Spinal cord (tissue), 10 donors: ENCODE measurements at places on chromosomes 6 and 20.

- no peak overlapping the region for H3K4me3 ChIP-seq
- H3K36me3 ChIP-seq = peaks cover 10% of the 10 kb centered on the region
- H3K27ac ChIP-seq = no peak overlapping the region
- H3K4me1 ChIP-seq = no peaks in the 10 kb centered on the region
- H3K27me3 ChIP-seq = no peaks in the 10 kb centered on the region
These were observed 28.6 kb downstream of the SLC23A2 start for GRCh38 chr20:4972506-4973251.

DNA sequence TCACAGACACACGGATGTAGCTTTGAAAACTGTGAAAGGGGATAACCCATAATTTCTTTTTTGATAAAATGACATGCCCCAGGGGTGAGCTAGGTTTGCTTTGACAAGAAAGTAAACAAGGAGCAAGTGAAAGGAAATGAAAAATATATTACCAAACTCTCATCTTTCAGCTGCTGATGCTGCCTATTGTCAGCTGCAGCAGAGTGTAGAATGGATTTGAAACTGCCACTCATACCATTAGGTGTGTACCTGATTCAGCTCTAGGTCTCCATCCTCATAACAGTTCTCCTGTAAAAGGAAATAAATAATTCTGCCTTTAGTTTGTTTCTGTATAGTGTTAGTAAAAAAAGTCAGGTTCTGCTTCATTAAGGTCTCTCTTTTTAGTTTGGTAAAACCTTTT, 415.1 kb upstream of the MARCKS start:
- H3K36me3 ChIP-seq = no peaks in the 10 kb centered on the region
- no peaks in the 10 kb centered on the region for H3K4me1 ChIP-seq
- H3K27me3 ChIP-seq = no peaks in the 10 kb centered on the region
- no peak overlapping the region for H3K4me3 ChIP-seq

GRCh38 chr20:17614176-17614811, 44.4 kb downstream of the DSTN start:
- H3K4me3 ChIP-seq = no peak overlapping the region
- peaks cover 36% of the 10 kb centered on the region for H3K4me1 ChIP-seq
- H3K27me3 ChIP-seq = no peaks in the 10 kb centered on the region
- no peak for DNase-seq

- DNase-seq = no peak
- no peak overlapping the region for H3K27ac ChIP-seq
- no peak overlapping the region for H3K4me3 ChIP-seq
- no peaks in the 10 kb centered on the region for H3K4me1 ChIP-seq
These were observed 79.0 kb upstream of the RGS17 start for GRCh38 chr6:153210083-153210482.

GRCh38 chr20:41135187-41135887, 2.0 kb upstream of the PLCG1 start:
- H3K4me1 ChIP-seq = peaks cover 36% of the 10 kb centered on the region
- H3K27ac ChIP-seq = no peak overlapping the region
- no peak for DNase-seq
- no peaks in the 10 kb centered on the region for H3K27me3 ChIP-seq
- peaks cover 3% of the 10 kb centered on the region for H3K36me3 ChIP-seq
- H3K4me3 ChIP-seq = no peak overlapping the region

DNA sequence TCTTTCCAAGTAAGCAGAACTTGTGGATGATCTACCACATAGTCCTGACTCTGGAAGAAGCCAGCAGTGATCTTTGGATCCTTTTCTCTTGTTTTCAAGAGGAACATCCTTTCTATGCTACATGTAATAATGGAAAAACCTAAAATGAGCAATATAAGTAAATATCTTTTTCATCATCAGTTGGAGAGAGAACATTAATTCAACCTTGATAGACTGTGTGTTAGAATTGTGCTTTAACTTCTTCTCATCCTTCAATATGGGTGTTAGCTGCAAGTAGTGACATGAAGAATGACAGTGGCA, 65.6 kb upstream of the IFNGR1 start:
- no peak for DNase-seq
- no peak overlapping the region for H3K27ac ChIP-seq
- H3K4me1 ChIP-seq = no peaks in the 10 kb centered on the region
- no peak overlapping the region for H3K4me3 ChIP-seq
- no peaks in the 10 kb centered on the region for H3K27me3 ChIP-seq

GRCh38 chr6:4856785-4857184, 80.6 kb downstream of the CDYL start:
- peaks cover 2% of the 10 kb centered on the region for H3K36me3 ChIP-seq
- no peak overlapping the region for H3K27ac ChIP-seq
- no peak overlapping the region for H3K4me3 ChIP-seq
- peaks cover 3% of the 10 kb centered on the region for H3K4me1 ChIP-seq
- H3K27me3 ChIP-seq = no peaks in the 10 kb centered on the region

DNA sequence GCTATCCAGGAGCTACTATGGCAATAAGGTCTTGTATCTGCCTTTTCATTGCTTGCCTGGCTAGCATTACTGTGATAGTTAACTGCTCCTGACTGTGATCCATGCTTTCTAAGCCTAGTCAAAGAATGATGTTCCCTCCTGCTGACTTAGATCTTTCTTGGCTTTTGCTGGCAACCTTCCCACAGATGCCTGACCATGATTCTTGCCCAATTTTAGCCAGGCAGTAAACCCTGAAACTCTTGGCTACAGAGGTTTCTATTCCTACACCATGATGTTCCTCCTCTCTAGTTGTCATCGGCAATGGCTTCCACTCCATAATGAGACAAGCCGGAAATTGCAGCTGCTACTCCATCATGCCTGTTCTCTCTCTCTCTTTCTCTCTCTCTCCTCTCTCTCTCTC, 238.1 kb downstream of the HAO1 start:
- H3K27ac ChIP-seq = no peak overlapping the region
- no peaks in the 10 kb centered on the region for H3K4me1 ChIP-seq
- no peaks in the 10 kb centered on the region for H3K27me3 ChIP-seq

- H3K4me3 ChIP-seq = no peak overlapping the region
- peaks cover 13% of the 10 kb centered on the region for H3K36me3 ChIP-seq
- H3K27ac ChIP-seq = no peak overlapping the region
- H3K27me3 ChIP-seq = no peaks in the 10 kb centered on the region
- no peaks in the 10 kb centered on the region for H3K4me1 ChIP-seq
- DNase-seq = no peak
These were observed 32.4 kb upstream of the PBOV1 start for GRCh38 chr6:138250513-138251247.

- no peaks in the 10 kb centered on the region for H3K36me3 ChIP-seq
- H3K27me3 ChIP-seq = no peaks in the 10 kb centered on the region
- no peak for DNase-seq
- no peaks in the 10 kb centered on the region for H3K4me1 ChIP-seq
These were observed at the start of gene SAMD3 for GRCh38 chr6:130222775-130223174. Gene SAMD3, minus strand, starts transcription at chr6:130222951. Its CDS starts 7,678 bp downstream, at chr6:130215273.

GRCh38 chr6:43929511-43929910, 159.5 kb downstream of the VEGFA start:
- H3K4me3 ChIP-seq = no peak overlapping the region
- H3K36me3 ChIP-seq = no peaks in the 10 kb centered on the region
- no peak for DNase-seq
- H3K27me3 ChIP-seq = no peaks in the 10 kb centered on the region

GRCh38 chr20:48398506-48399449, 429.0 kb downstream of the PREX1 start:
- peaks cover 44% of the 10 kb centered on the region for H3K4me1 ChIP-seq
- H3K36me3 ChIP-seq = no peaks in the 10 kb centered on the region
- H3K27ac ChIP-seq = no peak overlapping the region
- peaks cover 6% of the 10 kb centered on the region for H3K27me3 ChIP-seq
- no peak for DNase-seq

DNA sequence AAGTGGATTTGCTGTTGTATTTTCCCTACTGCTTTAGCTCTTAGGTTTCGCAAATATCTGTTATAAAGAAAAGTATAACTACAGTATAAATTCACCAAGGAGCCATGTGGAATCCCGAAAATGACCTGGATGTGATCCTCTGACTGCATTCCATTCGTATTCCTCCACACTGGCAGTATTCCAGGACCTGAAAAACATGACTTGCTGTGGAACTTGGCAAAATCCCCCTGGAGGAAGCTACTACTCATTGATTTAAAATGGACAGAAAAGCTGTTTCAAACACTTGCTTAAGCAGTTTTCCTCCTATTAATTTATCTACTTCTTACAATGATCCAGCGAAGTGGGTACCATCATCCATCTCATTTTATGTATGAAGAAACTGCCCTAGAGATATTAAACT, 13.3 kb upstream of the ENPP5 start:
- no peak overlapping the region for H3K27ac ChIP-seq
- H3K4me3 ChIP-seq = no peak overlapping the region
- DNase-seq = peak; percentile 48
- no peaks in the 10 kb centered on the region for H3K4me1 ChIP-seq
- no peaks in the 10 kb centered on the region for H3K27me3 ChIP-seq

- no peak for DNase-seq
- no peaks in the 10 kb centered on the region for H3K4me1 ChIP-seq
- H3K4me3 ChIP-seq = no peak overlapping the region
- H3K27ac ChIP-seq = no peak overlapping the region
- H3K27me3 ChIP-seq = no peaks in the 10 kb centered on the region
These were observed 872.4 kb upstream of the SLC35B3 start for GRCh38 chr6:9307786-9308185.

DNA sequence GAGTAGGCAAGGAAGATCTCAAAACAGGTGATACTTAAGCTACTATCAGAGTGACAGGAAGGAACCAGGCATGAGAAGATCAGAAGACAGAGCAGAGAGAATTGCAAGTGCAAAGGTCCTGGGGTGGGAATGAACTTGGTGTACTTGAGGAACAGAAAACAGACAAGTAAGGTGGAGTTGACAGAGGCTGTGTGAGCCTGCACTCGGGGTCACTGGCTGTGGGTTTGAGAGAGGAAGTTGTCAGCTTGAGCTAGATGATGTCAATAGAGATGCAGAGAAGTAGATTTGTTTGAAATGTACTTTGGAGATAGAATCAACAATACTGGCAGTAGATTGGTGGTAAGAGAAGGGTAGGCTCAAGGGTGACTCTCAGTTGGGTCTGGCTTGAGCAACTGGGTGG, 209.5 kb downstream of the CLIC5 start:
- H3K4me1 ChIP-seq = no peaks in the 10 kb centered on the region
- DNase-seq = no peak
- H3K27ac ChIP-seq = no peak overlapping the region
- H3K36me3 ChIP-seq = no peaks in the 10 kb centered on the region
- H3K27me3 ChIP-seq = peaks cover 8% of the 10 kb centered on the region

- H3K27ac ChIP-seq = no peak overlapping the region
- DNase-seq = no peak
- H3K4me1 ChIP-seq = peaks cover 19% of the 10 kb centered on the region
- H3K27me3 ChIP-seq = no peaks in the 10 kb centered on the region
- no peak overlapping the region for H3K4me3 ChIP-seq
These were observed 101.1 kb upstream of the TAB2 start for GRCh38 chr6:149216459-149216858.

GRCh38 chr6:37801605-37801940, 18.0 kb upstream of the ZFAND3 start:
- H3K27me3 ChIP-seq = no peaks in the 10 kb centered on the region
- H3K27ac ChIP-seq = no peak overlapping the region
- no peak overlapping the region for H3K4me3 ChIP-seq
- H3K36me3 ChIP-seq = no peaks in the 10 kb centered on the region

DNA sequence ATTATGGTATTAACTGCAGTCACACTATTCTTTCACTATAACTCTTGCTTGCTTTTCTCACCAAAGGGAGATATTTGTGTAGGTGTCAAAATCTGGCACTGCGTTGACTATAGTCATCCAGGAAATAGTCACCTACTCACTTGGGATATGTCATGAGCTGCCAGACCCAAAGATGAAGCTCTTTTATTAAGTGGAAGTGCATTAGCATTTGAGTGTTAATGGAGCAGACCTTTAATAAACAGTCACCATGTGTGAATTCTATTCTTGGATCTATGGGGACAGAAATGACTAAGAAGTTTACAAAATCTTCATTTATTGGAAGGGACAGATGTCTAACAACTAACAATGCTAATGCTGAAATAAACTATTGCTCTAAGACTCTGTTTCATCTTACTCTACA, 130.1 kb upstream of the NEDD9 start:
- H3K4me3 ChIP-seq = no peak overlapping the region
- no peaks in the 10 kb centered on the region for H3K36me3 ChIP-seq
- peaks cover 4% of the 10 kb centered on the region for H3K4me1 ChIP-seq
- no peak overlapping the region for H3K27ac ChIP-seq
- no peaks in the 10 kb centered on the region for H3K27me3 ChIP-seq
- no peak for DNase-seq

- H3K36me3 ChIP-seq = peaks cover 83% of the 10 kb centered on the region
- no peak overlapping the region for H3K27ac ChIP-seq
- H3K4me1 ChIP-seq = no peaks in the 10 kb centered on the region
These were observed 18.7 kb downstream of the DIDO1 start for GRCh38 chr20:62907384-62908317.

DNA sequence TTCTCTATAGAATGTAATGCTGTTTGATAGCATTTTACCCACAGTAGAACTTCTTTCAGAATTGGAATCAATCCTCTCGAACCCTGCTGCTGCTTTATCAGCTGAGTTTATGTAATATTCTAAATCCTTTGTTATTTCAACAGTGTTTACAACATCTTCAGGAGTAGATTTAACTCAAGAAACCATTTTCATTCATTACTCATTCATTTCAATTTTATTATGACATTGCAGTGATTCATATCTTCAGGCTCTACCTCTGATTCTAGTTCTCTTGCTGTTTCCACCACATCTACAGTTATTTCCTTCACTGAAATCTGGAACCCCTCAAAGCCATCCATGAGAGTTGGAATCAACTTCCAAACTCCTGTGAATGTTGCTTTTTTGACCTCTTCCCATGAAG, 93.7 kb downstream of the ZFAND3 start:
- no peak overlapping the region for H3K4me3 ChIP-seq
- H3K27me3 ChIP-seq = no peaks in the 10 kb centered on the region
- no peak for DNase-seq
- no peaks in the 10 kb centered on the region for H3K4me1 ChIP-seq
- H3K27ac ChIP-seq = no peak overlapping the region
- H3K36me3 ChIP-seq = peaks cover 3% of the 10 kb centered on the region

DNA sequence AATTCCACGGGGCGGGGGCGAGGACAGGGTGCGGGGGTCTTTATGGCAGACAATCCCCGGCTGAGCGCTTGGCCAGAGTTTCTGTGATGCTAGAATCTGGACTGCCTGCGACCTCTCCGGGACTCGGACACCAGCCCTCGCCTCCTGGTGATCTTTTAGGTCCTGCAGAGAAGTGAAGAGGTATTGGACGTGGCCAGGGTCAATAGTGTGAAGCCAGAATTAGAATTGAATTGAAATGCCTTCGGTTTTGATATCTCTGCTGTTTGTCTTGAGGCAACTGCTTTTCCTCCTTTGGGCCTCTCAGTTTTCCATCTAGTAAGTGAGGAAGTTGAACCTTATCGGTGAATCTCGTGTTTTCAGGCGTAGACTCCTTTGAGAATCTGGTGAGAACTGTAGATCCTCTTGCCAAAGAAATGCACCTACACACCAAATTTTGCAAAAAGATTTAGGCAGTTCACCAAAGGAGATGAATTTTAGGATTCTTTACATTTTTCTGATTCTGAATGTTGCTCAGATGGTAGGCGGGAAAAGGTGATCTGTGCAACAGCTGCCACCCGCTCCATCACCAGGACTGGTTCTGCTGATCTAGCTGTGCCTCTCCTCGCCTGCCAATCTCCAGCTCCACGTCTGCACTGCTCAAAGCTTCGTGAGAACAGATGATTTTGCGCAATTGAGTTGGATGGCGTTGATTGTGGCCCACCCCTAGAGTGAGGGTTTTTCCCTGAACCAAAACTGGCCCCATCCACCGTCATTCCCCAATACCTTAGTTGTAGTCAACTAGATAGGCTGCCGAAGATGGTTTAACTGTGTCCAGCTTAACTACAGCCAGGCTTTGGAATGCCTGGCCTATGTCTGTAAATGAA, 837 bp upstream of the OSER1 start:
- peak; percentile 48 for DNase-seq
- H3K4me3 ChIP-seq = peak overlapping the region; percentile 93
- peaks cover 10% of the 10 kb centered on the region for H3K4me1 ChIP-seq
- peak overlapping the region; percentile 95 for H3K27ac ChIP-seq
